ENCODE measurements at places on chromosomes 5 and 9.

DNA sequence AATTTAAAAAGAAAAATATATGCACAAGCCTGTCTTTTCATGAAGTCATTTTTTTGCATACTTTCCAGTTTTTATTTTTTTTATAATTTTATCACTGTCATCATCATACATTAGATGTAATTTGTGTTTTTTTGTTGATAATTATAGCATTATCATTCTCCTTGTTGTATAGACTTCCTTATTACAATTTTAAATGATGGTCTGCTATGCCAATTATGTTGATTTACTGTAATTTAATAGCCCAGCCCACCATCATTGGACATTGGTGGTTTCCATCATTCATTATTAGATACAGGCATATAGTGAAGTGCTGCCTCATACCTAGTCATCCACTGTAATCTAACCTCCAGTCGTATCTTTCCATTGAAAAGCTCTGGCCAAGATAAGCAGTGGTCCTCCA is 3.8 kb upstream of the TJP2 start:
- DNase-seq: no peak

DNA sequence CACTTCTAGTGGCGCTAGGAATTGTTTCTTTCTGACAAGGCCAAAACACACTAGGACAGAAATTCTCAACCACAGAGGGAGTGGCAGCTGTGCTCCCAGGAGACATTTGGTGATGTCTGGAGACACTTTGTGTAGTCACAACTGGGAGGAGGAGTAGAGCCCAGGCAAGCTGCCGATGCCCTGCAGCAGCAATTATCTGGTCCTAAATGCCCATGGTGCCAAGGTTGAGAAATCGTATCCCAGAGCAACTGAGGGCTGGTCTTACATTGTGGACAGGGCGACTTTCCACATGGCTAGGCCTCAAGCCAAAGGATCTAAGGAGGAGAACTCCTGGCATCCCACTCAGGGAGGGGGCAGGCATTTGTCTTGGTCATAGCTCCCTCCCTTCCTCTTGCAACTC is 259.9 kb downstream of the GADD45G start:
- DNase-seq: no peak

DNA sequence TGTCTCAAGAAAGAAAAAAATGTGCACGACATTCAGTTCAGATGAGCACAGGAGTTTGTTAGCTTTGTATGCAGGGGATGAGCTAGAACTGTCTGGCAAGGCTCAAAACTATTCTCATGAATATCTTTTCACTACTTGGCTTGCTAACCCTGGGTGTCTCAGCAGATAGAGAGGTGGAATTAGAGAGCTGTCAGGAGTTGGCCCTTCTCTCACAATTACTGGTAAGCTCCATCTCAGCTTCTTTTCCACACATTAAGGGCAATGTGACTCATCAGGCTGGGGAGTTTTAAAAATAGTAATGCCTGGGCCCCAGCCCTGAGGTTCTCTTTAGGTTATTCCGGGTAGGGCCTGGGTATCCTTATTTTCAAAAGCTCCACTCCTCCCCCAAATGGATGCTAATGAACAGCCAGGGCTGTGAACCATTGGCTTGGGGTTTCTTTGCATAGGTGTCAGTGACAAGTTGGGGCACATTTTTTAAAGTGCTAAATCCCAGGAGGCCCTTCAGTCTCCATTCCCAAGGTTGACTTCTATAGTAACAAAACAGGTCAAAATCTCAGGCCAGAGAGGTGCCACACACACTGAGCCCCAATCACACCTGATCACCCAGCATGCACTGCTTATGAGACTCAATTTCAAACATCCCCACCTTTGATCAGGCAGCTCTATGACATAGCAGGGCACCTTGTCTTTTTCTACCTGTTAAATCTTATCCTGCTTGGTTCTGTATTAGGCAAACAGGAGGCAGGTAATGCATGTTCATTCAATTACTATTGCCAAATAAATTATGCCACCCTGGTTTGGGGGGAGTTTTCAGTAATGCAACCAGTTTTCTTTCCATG is 239.7 kb upstream of the DAP start:
- no peak for DNase-seq

- no peak for DNase-seq
Measured at GRCh38 chr5:180590543-180591310, 572 bp downstream of the SCGB3A1 start.

GRCh38 chr5:14234204-14234603 is 91.1 kb downstream of the TRIO start:
- DNase-seq: no peak

- DNase-seq: peak; percentile 96
Measured at GRCh38 chr9:127785933-127786772, at the start of gene CDK9. Gene CDK9 (plus strand): TSS chr9:127786034. CDS start chr9:127786149, 115 bp downstream.

DNA sequence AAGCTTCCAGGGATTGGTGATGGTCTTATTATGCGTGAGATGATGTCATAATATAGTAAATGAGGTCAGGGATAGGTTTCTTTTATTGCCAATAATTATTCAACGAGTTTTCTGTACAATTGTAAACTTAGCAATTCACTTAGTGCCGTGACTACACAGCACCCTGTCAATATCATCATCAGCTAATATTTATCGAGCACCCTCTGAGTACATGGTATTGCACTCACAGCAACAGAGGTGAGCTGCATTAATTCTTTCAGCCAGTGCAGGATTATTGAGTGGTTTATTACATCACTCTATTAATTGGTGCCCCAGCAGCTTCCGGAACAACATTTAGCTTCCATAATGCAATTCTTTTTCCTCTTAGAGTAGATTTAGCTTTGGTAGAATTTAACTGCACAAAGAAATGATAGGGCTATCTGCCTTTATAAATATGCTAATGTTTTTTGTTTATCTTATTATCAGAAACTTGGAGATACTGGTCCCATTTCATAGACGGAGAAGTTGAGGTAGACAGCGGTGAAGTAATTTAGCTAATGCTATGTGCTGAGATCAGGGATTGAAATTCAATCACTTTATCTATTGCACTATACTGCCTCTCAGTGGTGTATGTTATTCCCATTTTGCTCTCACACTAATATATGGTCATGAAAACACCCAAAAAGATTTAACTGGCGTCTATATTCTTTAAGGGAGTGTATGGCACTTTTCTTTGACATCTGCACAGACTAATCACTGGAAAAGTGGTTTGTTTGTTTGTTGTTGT is 726.1 kb upstream of the WWC1 start:
- DNase-seq: no peak
